ENCODE measurements at places on chromosomes 13 and 19. TPM values are rescaled to one million over a fixed set of nuclear protein-coding genes. Genes with fewer than 3 reads are reported as not detected.
A peak's percentile ranks its signal among the peaks of the same experiment; 100 is the strongest.

DNA sequence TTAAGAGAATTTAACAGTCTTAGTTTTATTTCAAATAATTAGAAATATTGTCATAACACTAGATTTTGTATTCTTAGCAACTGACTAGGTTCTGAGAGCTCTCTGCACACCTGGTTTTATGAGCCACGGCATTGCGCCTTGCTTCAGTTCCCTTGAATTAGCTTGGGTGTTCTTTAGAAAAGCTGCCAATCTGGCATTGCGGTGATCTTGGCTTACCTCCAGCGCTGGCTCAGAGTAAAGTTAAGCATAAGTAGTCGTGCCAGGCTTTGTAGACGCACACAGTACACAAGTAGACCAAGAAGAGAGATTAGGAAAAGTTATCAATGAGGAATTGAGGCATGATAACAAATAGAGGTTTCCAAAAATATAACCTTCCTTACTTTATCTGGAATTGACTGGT lies 45.7 kb downstream of the TPP2 start:
- H3K36me3 ChIP-seq: peaks cover 15% of the 10 kb centered on the region
- DNase-seq: no peak
- no peaks in the 10 kb centered on the region for H3K4me1 ChIP-seq

DNA sequence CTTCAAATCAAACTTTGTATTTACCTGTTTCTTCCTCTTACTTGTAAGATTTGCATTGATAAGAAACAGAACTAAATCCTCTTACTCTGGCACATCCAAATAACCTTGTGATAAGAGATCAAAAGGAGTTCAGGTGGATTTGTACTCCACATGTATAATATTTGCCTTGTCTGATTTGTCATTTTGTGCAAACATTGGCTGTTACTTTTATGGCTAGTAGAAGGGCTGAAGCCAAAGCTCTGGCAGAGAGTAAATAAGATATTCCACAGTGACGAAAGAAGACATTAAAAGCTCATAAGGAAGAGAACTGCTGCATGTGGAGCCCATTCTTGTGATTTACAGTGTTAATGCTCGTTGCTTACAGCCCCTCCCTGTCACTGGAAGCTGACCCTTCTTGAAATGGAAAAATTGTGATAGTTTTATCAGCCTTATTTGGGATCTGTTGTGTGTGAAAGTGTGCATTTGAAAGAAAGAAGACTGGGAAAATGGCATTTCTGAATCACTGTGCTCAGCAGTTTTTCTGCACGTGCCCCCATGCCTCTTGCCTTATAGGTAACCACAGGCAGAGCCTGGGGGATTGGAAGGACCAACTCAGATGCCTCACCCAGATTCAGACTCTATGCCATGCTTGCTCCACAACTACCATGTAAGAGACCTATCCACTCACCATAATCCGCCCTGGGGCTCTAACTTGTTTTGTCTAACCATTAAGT lies 68.2 kb downstream of the OXGR1 start:
- H3K4me3 ChIP-seq: no peak overlapping the region
- H3K27me3 ChIP-seq: no peaks in the 10 kb centered on the region
- DNase-seq: no peak

DNA sequence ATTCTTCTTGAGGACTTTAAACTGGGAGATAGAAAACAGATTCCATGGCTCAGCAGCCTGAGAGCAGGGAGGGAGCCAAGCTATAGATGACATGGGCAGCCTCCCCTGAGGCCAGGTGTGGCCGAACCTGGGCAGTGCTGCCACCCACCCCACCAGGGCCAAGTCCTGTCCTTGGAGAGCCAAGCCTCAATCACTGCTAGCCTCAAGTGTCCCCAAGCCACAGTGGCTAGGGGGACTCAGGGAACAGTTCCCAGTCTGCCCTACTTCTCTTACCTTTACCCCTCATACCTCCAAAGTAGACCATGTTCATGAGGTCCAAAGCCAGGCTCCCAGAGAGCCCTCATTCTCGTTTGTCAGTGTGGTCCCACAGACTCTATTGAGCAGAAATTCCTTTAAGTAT lies 8.1 kb downstream of the N4BP2L1 start:
- no peak overlapping the region for H3K4me3 ChIP-seq
- peaks cover 40% of the 10 kb centered on the region for H3K36me3 ChIP-seq
- peaks cover 22% of the 10 kb centered on the region for H3K4me1 ChIP-seq
- no peak overlapping the region for H3K27ac ChIP-seq

DNA sequence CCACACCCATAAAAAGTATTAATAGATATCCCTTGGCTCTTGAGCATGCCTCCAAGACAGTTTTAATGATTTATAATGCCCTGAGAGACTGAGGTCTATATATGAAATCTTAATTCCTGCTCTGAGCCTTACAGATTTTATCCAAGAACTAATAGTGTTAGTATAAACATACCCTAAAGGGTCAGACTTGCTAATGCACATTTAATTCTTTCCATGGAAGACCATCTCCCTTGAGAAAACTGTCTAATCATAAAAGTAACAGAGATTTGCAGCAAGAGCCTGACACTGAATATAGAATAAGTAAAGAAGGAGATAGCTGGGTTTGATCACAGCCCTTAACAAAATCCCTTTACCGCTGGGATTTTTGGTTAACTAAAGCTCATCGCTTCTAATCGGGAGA lies 650.8 kb upstream of the KLF12 start:
- no peak for DNase-seq
- peaks cover 8% of the 10 kb centered on the region for H3K27me3 ChIP-seq
- no peaks in the 10 kb centered on the region for H3K36me3 ChIP-seq
- H3K4me1 ChIP-seq: no peaks in the 10 kb centered on the region

GRCh38 chr13:36862002-36862685 lies 43.1 kb downstream of the RFXAP start:
- peaks cover 35% of the 10 kb centered on the region for H3K27me3 ChIP-seq
- no peak for DNase-seq
- H3K4me3 ChIP-seq: no peak overlapping the region
- no peak overlapping the region for H3K27ac ChIP-seq
- H3K36me3 ChIP-seq: no peaks in the 10 kb centered on the region

DNA sequence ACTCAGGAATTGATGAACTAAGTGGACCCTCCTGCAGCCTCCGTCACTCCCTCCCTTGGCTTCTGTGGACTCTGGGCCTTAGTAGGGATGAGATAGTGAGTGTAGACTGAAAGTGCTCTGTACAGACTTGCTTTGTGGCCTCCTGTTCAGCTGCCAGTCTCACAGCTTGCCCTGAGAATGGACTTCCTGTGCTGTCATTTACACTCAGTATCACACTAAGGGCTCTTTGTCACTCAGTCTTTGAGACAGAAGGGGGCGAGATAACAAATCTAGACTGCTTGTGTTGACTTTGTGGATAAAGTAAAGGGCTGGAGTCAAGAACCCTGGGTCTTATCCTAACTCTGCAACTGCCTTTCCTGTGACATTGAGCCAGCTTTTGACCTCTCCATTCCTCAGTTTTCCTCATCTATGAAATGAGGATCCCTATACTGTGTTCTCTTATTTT lies 21.0 kb upstream of the SPRY2 start:
- no peaks in the 10 kb centered on the region for H3K27me3 ChIP-seq
- H3K36me3 ChIP-seq: no peaks in the 10 kb centered on the region
- no peak overlapping the region for H3K4me3 ChIP-seq
- H3K4me1 ChIP-seq: peaks cover 9% of the 10 kb centered on the region

GRCh38 chr13:30338331-30338851 lies 31.0 kb upstream of the KATNAL1 start:
- H3K36me3 ChIP-seq: no peaks in the 10 kb centered on the region
- DNase-seq: no peak
- H3K27ac ChIP-seq: no peak overlapping the region
- no peaks in the 10 kb centered on the region for H3K27me3 ChIP-seq
- no peak overlapping the region for H3K4me3 ChIP-seq
- H3K4me1 ChIP-seq: no peaks in the 10 kb centered on the region

DNA sequence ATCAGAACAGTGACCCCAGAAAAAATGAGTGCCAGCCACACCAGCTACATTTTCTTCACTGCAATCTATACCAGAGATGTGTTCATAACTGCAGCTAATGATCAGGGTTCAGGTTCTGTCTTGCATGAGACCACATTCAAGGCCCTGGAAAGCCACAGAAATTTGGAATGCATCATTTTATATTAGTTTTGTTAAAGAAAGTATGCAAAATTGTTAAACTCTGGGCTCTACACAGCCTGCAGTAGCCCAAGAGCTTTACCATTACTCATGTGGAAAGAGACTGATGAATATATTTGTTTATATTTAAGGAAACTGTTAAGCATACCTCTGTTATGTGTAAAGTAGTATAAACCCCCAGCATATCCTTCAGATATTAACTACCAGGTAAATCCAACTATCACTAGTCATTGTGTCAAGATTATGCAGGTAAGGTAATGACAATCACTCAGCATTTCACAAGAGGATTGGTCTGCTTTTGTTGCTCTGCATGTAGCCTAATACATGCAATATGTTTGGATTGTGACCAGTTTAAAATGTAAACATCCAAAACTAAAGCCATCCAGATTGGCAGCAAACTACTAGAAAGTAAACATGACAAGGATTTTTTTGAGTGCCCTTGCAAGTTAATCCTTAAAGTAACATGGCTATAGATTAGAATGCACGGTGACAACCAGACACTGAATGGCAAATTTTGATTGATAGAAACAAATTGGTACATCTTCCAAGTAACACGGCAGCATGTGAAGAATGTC lies 429.1 kb upstream of the ARGLU1 start:
- H3K36me3 ChIP-seq: peaks cover 11% of the 10 kb centered on the region
- H3K27me3 ChIP-seq: no peaks in the 10 kb centered on the region
- no peak overlapping the region for H3K27ac ChIP-seq

GRCh38 chr19:16308081-16308480 lies 16.5 kb upstream of the KLF2 start:
- peaks cover 4% of the 10 kb centered on the region for H3K27me3 ChIP-seq
- no peak overlapping the region for H3K27ac ChIP-seq
- H3K4me3 ChIP-seq: no peak overlapping the region
- peaks cover 2% of the 10 kb centered on the region for H3K4me1 ChIP-seq
- no peak for DNase-seq

DNA sequence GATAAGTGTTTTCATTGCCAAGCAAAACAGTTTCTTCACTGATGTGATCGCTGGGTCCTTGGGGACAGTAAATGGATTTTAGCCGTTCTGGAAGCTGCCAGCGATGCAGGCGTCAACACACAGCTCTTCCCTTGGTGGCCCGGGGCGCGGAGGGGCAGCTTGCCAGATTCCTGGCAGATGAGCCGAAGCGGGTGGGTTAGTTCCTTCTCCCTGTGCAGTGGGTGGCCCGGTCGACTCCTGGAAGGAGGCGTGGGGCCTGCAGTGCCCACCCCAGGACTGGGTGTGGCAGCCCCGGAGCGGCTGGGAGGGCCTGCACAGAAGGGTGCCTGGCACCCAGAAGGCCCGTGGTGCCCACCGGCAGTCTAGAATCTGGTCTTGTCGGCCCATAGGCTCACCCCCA lies 69.0 kb downstream of the KDM4B start:
- H3K4me1 ChIP-seq: no peaks in the 10 kb centered on the region
- no peak for DNase-seq
- H3K36me3 ChIP-seq: no peaks in the 10 kb centered on the region
- no peak overlapping the region for H3K4me3 ChIP-seq
- H3K27me3 ChIP-seq: no peaks in the 10 kb centered on the region

DNA sequence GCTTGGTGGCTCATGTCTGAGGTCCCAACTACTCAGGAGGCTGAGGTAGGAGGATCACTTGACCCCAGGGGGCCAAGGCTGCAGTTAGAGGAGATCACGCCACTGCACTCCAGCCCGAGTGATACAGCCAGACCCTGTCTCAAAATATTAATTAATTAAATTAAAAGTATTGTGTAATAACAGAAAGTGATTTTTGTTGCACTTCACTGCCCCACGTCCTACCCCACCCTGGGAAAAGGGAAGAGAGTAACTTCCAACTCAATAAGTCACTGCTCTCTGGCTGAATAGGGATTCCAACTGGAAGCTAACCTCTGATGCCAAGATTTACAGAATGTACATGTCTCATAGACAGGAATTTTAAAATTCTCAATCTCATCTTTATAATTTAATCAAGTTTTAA lies 47.2 kb downstream of the ZNF611 start:
- H3K4me1 ChIP-seq: peaks cover 36% of the 10 kb centered on the region
- no peak overlapping the region for H3K4me3 ChIP-seq
- peaks cover 18% of the 10 kb centered on the region for H3K36me3 ChIP-seq
- H3K27me3 ChIP-seq: no peaks in the 10 kb centered on the region
- no peak for DNase-seq

DNA sequence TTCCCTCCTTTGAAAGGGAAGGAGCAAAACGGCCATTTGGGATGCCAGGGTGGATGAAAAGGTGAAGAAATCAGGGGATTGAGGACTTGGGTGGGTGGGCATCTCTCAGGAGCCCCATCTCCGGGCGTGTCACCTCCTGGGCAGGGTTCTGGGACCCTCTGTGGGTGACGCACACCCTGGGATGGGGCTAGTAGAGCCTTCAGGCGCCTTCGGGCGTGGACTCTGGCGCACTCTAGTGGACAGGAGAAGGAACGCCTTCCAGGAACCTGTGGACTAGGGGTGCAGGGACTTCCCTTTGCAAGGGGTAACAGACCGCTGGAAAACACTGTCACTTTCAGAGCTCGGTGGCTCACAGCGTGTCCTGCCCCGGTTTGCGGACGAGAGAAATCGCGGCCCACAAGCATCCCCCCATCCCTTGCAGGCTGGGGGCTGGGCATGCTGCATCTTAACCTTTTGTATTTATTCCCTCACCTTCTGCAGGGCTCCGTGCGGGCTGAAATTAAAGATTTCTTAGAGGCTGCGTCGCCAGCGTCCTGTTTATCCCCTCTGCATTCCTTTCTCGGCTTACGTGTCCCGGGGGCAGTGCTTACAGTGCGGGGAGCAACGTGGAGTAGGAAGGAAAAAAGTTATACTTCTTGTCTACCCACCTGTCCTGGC lies 15.2 kb upstream of the S1PR4 start:
- DNase-seq: peak; percentile 84
- no peak overlapping the region for H3K4me3 ChIP-seq
- peak overlapping the region; percentile 35 for H3K27ac ChIP-seq
- H3K27me3 ChIP-seq: no peaks in the 10 kb centered on the region
- peaks cover 11% of the 10 kb centered on the region for H3K36me3 ChIP-seq

- no peak for DNase-seq
- no peak overlapping the region for H3K4me3 ChIP-seq
- peaks cover 7% of the 10 kb centered on the region for H3K36me3 ChIP-seq
Measured at GRCh38 chr13:50401049-50401505, 385.8 kb downstream of the KCNRG start.

Gene SLC10A2
- total RNA-seq: not detected

Gene ZSCAN4
- total RNA-seq: not detected

Gene CACNA1A
- total RNA-seq: 0.26 TPM
